ENCODE measurements at places on chromosomes 16 and 17.
A peak's percentile ranks its signal among the peaks of the same experiment; 100 is the strongest.

DNA sequence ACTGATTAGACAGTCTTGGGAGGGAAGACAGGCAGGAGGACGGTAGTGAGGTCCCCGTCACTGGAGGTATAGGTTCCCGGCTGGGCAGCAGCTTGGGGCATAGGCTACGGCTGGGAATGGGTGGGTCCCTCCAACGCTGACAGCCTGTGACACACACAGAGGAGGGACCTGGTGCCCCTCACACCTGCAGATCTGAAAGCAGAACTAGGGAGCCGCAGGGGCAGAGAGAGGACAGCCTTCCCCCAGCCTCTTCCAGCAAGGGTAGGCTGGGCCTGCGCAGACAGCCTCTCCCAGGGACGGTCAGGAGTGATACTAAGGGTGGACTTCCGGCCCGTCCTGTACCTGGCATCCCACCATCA is 2.0 kb downstream of the P2RX1 start:
- peak; percentile 91 for DNase-seq

GRCh38 chr17:3485481-3486068 is 9.8 kb downstream of the ASPA start:
- DNase-seq, result no peak

DNA sequence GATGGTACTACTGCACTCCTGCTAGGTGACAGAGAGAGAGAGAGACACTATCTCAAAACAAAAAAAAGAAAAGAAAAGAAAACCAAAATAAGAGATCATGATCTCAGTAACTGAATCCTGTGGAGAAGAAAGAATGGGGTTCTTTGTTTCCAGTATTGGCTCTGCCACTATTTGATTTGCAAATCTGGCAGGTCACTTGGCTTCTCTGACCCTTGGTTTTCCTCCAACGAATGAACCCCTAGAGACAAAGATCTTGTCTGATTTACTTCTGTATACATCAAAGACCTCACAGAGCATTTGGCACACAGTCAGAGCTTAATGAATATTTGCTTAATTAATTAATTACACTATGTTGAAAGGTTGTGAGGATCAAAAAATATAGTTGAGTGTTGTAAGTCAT is 47.9 kb upstream of the NLK start:
- DNase-seq, result no peak

GRCh38 chr17:78337244-78338109 is 22.4 kb downstream of the SOCS3 start:
- DNase-seq, result peak; percentile 87

- DNase-seq, result peak; percentile 29
Observed at GRCh38 chr16:17224879-17225281, 245.9 kb downstream of the XYLT1 start.

DNA sequence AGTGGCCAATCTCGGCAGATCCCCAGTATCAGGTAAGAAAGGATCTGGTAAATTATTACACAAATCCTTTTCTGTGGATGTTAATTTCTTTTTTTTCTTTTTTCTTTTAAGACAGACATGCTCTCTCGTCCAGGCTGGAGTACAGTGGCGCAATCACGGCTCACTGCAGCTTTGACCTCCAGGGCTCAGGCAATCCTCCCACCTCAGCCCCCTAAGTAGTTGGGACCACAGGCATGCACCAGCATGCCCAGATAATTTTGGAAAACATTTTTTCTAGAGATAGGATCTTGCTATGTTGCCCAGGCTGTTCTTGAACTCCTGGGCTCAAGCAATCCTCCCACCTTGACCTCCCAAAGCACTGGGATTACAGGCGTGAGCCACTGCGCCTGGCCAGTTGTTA is 54.0 kb downstream of the GAS7 start:
- no peak for DNase-seq

DNA sequence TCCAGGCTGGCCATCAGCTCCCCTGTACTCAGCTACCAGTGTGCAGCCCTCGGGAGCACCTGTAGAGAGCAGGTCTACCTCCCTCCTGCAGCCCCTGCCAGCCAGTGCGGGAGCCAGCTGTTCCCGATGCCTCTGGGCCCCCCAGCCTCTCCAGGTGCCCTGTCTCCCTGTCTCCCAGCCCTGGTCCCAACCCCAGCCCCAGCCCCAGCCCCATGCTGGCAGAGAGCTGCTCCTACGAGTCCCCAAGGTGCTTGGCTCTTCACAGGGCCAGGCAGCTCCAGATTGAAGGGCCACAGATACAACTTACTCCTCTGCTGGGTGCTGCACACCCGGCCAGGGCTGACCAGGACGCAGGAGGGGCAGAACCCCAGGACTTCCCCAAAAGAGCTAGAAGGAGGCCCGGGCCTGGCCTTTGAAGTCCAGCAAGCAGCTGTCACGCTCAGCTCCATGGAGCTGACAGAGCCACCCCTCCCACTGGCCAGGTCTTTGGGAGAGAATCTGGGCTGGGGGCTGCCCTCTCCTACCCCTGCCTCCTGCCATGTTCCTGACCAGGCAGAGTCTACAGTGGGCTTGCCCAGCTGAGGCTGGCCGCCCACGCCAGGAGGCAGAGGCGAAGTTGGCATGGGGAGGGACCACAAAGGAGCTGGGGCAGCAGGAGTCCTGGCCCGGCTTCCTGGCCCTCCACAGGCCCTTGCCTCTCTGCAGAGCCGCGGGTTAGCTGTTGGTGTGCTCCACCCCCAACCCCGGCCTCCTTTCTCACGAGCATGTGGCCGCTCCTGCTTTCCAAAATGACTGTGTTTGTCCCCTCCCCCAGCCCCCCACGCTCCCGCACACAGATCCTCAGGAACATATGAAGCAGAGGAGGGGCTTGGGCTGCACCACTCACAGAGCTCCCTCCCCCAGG is 9.5 kb upstream of the ADAM11 start:
- DNase-seq, result no peak

DNA sequence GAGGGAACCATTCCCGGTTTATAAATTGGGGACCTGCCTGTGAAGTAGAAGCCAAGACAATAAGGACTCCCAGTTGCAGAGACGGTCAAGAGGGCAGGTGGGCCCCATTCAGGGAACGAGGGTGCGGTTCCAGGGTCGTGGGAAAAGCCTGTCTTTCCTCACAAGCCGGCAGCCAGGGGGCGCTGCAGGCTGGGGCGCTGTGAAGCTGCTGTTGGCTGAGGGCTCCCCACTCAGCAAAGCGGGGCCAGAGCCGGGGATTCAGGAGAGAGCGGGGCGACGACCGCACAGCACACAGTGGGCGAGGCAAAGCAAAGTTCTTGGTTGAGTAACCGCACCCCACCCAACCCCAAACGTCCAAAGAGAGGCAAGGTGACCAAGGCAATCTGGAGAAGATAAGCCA is 24.9 kb downstream of the CDRT15 start:
- DNase-seq, result no peak

GRCh38 chr16:88973007-88973410 is 4.0 kb downstream of the CBFA2T3 start:
- DNase-seq, result no peak

- DNase-seq, result no peak
Observed at GRCh38 chr16:20844588-20844987, 38.3 kb downstream of the REXO5 start.

GRCh38 chr16:87849419-87850008 is 19.8 kb downstream of the SLC7A5 start:
- peak; percentile 66 for DNase-seq

DNA sequence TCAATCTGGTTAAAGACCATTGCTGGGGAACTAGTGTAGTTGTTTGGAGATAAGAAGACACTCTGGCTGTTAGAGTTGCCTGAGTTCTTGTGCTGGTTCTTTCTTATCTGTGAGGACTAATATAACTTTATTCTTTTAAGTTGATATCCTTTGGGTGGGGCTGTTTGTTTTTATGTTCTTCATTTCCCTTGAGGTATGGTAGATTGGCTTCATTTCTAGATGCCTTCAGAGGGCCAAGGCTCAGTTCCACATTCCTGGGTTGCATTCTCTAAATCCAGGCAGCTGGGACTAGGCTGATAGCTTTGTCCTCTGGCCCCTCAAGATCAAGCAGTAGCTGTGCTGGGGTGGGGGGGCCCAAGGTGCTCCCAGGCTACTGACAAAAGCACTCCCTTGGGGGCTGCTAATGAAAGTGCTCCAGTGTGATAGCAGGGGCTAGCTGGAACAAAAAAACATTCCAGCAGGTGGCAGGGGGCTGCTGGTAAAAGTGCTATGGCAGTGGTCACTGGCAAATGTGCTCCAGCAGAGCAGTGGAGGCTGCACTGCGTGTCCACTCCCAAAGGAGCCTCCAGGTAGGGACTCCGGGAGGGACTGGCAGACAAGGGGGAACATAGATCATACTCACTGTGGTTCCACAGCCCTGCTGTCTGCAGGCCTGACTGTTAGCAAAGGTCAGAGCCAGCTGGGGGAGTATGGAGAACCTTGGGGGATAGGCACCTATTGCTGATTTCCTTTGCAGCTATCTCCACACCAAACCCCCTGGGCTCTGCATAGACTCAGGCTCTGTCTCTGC is 45.9 kb upstream of the KCNJ16 start:
- no peak for DNase-seq

GRCh38 chr16:67043420-67043819 is 14.5 kb downstream of the CBFB start:
- no peak for DNase-seq

GRCh38 chr17:79073706-79074088 is 927 bp upstream of the ENGASE start:
- DNase-seq, result peak; percentile 80

DNA sequence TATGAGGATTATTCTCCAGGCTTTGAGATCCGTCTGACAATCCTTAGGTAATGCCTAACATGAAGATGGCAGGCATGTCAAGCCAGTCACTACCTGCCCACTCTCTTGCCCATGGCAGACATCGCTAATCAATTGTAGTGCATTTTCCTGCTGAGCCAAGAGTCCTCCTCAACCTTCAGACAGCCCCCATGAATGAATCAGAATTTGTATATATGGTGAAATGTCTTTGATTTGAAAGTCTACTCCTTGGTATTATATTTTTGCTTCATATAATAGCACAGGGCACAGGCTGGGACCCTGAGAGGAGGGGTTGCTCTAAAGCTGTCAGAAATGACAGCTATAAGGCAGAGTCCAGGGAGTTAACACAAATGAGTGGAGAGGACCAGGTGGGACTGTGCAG is 27.0 kb upstream of the COQ7 start:
- DNase-seq, result no peak

DNA sequence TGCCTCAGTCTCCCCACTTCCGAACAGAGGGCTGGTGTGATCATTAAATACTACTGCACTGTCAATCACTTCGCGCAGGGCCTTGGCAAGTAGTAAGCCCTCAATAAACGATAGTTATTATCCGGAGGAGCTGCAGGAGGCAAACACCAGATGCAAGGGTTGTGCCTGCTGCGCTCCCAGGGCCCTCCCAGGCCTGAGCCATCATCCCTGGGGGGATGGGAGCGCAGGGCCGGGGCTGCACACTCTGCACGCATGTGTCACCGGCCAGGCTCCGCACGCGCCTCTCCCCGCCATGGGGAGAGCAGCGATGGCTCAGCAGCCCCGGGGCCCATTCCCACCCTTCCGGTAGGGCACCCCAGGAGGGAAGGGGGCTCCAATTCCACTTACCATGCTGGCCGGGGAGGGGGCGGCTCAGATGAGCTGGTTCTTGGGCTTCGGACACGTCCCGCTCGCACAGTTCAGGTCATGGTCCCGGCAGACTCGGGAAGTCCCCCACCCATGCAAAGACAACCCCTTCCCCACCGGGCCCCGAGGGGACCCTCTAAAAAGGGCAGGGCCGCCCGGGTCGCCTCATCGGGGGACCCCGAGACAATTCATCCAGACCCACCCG is 681 bp downstream of the XPO6 start:
- peak; percentile 81 for DNase-seq

GRCh38 chr17:74342224-74342623 is 16.2 kb downstream of the KIF19 start:
- no peak for DNase-seq

DNA sequence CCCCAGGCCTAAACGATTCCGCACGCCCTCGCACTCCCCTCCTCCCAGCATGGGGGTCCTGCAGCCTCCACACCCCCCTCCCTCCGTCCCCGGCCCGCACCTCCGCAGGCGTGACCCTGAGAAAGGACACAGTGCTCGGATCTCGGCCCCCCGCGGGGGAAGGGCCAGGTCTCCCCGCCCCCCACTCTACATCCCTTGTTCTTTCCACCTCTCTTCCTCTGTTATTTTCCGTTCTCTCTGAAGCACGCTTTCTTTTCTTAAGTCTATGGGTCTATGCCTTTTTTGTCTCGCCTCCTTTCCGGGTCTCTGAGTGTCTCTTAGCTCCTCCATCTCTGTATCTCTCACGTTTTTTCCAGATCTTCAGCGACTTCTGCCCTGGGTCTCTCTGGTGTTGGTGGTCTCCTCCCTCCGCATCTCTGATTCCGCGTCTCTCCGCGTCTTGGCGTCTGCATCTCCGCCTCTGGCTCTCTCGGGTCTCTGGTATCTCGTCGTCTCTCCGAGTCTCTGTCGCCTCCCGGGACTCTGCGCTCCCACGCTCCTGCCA is 2.1 kb upstream of the HES7 start:
- no peak for DNase-seq

GRCh38 chr17:20105539-20106280 is 96.6 kb downstream of the SPECC1 start:
- no peak for DNase-seq

GRCh38 chr17:60423865-60424264 is 1.6 kb downstream of the CHCT1 start:
- DNase-seq, result no peak

GRCh38 chr17:69344939-69345338 is 18.0 kb upstream of the ABCA5 start:
- no peak for DNase-seq

GRCh38 chr17:69466905-69467667 is 52.6 kb downstream of the MAP2K6 start:
- DNase-seq, result no peak

- peak; percentile 67 for DNase-seq
Observed at GRCh38 chr16:87464691-87465300, 28.0 kb downstream of the ZCCHC14 start.

DNA sequence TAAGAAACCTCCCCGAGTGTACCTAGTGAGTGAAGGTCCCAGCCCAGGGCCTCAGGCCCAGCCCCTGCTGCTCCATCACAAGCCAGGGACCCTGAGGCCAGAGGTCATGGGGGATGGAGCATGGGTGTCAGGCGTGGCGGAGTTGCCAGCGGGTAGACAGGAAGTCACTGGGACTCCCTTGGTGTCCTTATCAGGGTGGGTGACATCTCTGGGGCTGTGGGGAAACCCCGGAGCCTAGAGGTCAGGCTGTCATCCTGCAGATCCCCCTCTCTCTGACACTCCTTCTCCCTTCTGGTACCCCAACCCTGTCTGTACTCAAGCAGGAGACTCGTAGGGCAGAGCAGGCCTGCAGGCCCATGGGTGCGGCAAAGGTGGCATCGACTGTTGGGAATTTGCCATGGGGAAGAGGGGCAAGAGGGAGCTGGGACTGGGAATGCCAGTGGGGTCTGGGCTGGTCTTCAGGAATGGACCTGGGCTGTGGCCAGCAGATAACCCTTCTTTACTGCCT is 10.8 kb upstream of the ADGRG1 start:
- peak; percentile 31 for DNase-seq

- DNase-seq, result no peak
Observed at GRCh38 chr17:9937241-9937761, 32.2 kb upstream of the RCVRN start.
